ENCODE measurements at places on chromosomes 13 and 19. TPM values are rescaled to one million over a fixed set of nuclear protein-coding genes. Genes with fewer than 3 reads are reported as not detected.

The ZNF787 gene
- 18.1 TPM for total RNA-seq

GRCh38 chr13:111662451-111662850, 342.0 kb downstream of the TEX29 start:
- DNase-seq, result no peak

GRCh38 chr13:111548301-111548700, 227.9 kb downstream of the TEX29 start:
- DNase-seq, result no peak

- DNase-seq, result no peak
These were observed 260.8 kb downstream of the EFNB2 start for GRCh38 chr13:106274551-106275203.

GRCh38 chr19:1357531-1358109, 26.1 kb upstream of the NDUFS7 start:
- DNase-seq, result no peak

DNA sequence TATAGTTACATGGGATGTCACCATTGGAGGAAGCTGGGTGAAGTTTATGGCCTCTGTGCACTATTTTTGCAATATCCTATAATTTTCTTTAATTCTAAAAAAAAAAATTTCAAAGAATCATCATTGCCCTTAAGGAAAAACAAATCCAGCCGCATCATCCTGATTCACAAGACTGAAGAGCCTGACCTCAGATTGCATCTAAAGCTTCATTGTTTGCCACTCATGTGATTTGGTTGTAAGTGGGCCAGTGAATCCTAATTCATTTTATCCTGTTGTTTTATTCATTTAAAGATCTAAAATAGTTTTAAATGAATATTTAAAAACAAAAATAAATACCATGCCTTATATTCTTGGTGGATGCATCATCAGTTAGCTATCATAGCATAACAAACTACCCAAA, 504.5 kb downstream of the TBC1D4 start:
- DNase-seq, result no peak

The CCNA1 gene
- total RNA-seq, result not detected

GRCh38 chr19:13993590-13994300, 12.4 kb downstream of the RFX1 start:
- no peak for DNase-seq

The SOX1 gene
- not detected for total RNA-seq

The AKAP8L gene
- total RNA-seq, result 143 TPM

DNA sequence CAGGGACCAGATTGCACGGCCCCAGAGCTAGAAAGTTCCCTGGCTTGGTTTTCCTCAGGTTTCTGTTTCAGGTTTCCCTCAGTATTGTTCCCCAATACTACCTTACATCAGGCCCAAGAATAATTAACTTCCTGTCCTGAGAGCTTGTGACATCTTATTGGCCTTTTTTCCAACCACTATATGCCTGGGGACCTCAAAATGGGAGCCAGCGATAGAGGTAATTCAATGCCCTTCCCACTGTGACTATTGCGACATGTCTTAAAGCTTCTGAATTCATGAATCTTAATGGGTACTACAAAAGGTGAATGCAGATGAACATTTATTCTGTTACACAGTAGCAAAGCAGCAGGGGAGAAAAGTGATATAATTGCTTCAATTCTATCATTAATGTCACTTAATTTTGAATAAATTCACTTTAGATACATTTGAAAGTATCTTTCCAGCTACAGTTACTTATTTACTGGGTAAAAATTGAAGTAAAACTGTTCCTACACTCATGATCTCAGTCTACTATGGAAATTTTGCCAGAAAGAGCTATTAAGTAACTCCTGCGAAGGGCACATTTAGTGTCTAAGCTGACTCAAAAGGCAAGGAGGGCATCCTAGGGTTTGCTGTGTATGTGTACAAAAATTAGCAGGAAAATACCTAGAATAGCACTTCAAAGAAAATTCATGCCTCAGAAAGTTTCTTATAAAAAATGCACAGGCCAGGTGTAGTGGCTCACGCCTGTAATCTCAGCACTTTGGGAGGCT, 4.1 kb downstream of the CRYL1 start:
- DNase-seq, result no peak

The ZNF493 gene
- total RNA-seq, result 13.0 TPM

- no peak for DNase-seq
These were observed 14.5 kb downstream of the NKPD1 start for GRCh38 chr19:45146251-45146650.

DNA sequence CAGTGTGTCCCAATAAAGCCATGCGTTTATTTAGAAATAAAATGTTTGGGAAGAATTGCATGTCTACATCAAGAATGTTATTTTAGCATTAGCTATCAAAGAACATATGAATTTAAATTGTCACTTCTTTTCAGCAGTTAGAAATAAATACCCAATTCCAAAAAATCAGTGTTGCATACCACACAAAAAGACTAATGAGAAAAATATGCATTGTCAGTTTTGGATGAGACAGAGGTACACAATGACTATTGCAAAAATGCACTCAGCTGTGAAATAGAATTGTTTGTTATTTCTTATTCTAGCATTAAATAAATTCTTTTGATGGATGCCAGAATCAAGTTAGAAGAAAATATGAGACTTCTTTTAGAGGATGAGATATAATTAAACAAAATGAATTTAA, 833.9 kb downstream of the SLITRK1 start:
- no peak for DNase-seq

DNA sequence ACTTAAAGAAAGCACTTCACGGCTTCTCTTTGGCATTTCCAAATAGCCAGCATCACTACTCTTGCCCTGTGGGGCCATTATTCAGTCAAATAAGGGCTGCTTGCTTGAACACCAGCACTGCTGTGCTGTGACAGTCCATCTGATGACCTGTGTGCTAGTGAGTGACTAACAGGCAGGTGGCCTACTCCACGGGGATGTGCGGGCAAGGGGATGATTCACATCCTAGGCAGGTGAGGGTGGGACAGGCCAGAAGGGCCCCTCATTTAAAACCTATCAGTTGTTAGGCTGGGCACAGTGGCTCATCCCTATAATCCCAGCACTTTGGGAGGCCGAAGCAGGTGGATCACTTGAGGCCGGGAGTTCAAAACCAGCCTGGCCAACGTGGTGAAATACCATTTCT, 8.2 kb downstream of the CCNE1 start:
- DNase-seq, result no peak

GRCh38 chr13:85508683-85509329, 290.4 kb downstream of the SLITRK6 start:
- no peak for DNase-seq

DNA sequence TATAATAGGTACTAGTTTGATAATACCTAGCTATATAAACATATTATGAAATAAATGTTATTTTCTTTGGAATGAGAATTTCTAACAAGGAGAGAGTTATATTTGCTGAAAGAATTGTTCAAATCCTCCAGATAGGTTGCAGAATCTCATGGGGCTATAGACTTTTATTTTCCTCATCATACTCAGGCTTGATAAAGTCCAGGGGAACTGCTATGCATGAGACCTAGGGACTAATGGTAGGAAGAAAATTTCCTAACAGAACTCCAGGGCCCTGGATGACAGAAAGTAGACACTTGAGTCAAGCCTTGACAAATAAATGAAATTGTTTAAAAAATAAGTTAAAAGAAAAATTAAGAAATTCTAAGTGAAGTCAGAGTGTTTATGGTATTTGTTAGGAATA, 138.5 kb upstream of the DACH1 start:
- DNase-seq, result no peak

The PGLYRP1 gene
- not detected for total RNA-seq

DNA sequence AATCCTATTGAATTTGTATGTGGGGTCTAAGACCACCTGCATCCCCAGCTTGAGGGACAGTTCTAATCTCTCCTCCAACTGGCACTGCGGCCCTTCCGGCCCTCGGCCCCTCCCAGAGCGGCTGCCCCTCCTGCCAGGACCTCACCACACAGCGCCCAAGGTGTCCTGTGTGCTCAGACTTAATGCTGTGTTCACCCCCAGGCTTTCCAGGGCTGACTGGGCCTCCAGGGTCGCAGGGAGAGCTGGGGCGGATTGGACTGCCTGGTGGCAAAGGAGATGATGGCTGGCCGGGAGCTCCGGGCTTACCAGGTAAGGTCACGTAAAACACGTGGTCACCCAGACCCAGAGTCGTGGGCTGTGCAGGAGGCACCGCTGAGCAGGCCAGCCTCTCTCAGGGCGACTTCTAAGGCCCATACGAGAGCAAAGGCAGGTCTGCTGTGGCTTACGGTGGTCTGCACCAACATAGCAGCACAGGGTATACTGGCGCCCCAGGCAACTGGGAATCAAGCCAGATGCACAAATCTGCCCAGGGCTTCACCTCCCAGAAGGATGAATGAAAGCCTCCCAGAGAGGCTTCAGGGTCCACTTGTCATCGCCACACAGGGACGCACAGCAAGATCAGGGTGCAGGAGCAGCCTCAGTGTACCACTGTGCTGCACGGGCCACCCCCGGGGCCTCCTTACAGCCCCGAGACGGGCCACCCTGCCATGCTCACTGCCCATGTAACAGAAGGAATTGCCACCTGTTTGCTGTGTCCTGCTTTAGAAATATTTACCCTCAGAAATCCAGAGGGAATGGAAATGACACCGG, 69.4 kb downstream of the RAB20 start:
- DNase-seq, result no peak

- DNase-seq, result no peak
These were observed 20.4 kb downstream of the CEACAM3 start for GRCh38 chr19:41816761-41817160.

The KLK4 gene
- total RNA-seq, result not detected

DNA sequence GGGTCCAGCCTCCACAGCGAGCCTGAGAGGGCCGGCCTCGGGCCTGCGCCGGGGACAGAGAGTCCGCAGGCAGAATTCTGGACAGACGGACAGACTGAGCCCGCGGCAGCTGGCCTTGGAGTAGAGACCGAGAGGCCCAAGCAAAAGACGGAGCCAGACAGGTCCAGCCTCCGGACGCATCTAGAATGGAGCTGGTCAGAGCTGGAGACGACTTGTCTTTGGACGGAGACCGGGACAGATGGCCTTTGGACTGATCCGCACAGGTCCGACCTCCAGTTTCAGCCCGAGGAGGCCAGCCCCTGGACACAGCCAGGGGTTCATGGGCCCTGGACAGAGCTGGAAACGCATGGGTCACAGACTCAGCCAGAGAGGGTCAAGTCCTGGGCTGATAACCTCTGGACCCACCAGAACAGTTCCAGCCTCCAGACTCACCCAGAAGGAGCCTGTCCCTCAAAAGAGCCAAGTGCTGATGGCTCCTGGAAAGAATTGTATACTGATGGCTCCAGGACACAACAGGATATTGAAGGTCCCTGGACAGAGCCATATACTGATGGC, 490 bp downstream of the ITPKC start:
- no peak for DNase-seq

- peak; percentile 68 for DNase-seq
These were observed at the start of gene ZNF382 for GRCh38 chr19:36605101-36605876. Gene ZNF382 (plus strand): TSS chr19:36605313. CDS start chr19:36609915, 4,602 bp downstream.

The ZNF69 gene
- total RNA-seq, result 0.85 TPM

DNA sequence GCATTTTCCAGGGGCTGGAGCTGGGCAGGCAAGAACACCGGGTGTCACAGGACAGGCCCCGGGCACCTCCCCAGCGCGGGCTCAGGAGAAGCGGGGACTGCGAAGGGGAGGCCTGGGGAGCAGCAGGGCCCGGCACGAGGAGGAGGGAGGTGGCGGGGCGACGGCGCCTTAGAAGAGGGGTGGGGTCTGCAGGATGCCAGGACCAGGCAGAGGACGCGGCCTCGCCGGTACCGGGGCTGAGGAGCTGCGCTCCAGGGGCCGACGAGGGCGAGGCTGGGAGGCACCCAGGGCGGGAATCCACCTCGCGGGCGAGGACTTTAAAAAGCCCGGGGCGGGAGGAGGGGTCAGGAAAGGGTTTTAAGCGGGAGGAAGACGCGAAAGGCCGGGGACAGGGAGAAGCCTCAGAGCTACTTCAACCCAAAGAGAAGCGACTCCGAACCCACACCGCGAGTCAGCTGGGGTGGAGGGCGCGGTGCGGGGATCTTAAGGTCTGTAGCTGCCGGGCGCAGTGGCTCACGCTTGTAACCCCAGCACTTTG, 665 bp downstream of the ZNF347 start:
- DNase-seq, result no peak

- no peak for DNase-seq
These were observed 761.5 kb downstream of the PCDH9 start for GRCh38 chr13:66468656-66469055.

DNA sequence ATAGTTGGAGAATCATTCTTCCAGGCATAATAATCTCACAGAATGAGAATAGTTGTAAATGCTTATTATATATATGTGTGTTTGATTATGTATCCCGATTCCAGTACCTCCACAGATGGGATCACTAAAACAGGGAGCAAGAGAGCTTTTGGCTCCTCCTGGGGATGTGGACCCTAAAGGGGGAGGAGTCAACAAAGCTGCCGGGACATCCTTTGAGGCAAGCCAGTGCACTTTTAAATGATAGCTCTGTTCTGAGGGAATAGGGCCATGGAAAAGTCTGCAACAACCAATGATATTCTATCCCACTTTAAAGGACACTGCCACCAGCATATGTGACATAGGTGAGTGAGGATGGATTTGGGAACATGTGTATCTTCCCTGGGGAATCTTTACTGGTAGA, 40.8 kb downstream of the SLITRK5 start:
- no peak for DNase-seq

GRCh38 chr13:49933511-49933910, 2.6 kb downstream of the SPRYD7 start:
- DNase-seq, result no peak

- DNase-seq, result no peak
These were observed 47.0 kb downstream of the ESD start for GRCh38 chr13:46749951-46750350.

The HPN gene
- total RNA-seq, result 0.85 TPM

DNA sequence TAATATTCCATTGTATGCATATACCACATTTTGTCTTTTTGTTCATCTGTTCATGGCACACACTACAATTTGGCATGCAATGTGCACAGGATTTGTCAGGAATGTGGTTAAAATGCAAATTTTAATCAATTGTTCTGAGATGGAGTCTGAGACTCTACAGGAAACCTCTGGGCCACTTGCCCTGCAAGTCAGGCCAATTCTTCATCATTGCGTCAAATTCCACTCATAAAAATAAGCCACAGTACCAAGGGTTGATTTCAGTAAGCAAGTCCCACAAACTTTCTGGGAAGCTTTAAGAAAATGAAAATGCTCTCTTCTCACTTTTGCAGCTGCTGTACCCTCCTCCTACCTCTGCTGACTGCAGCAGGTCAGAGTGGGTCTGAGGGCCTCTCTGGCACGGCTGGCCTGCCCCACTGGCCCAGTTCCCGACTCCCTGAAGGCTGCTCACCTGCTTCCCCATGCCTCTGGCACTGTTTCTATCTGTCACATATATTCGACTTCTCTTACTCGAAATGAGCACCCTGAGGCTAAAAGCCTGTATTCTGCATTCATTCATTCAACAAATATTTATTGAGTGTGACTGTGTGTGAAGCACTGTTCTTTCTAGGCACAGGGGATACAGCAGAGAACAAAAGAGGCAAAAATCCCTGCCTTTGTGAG, 83.8 kb upstream of the WASF3 start:
- DNase-seq, result no peak

DNA sequence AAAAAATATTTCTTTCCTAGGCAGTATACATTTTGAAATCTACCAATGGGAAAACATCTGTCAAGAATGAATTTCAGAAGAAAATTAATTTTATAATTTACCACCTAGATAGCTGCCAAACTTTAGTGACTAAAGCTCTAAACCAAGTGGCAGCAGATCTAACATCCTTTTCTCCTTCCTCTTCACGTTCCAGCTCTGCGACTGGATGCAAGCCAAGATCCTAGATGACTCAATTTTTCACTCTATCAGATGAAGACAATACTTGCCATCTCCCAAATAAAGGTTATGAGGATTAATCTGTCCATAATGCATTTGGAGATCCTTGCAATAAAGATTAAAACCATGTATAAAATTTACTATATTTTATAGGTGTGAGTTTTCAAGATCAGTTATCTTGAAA, 66.7 kb upstream of the MIR17HG start:
- DNase-seq, result no peak

All from ascending aorta (tissue), 2 donors.